ENCODE measurements at places on chromosomes 12 and 14. TPM values are rescaled to one million over a fixed set of nuclear protein-coding genes. Genes with fewer than 3 reads are reported as not detected.
A peak's percentile ranks its signal among the peaks of the same experiment; 100 is the strongest.

GRCh38 chr12:124451637-124452243 lies 115.7 kb downstream of the NCOR2 start:
- no peak for DNase-seq

GRCh38 chr12:89069431-89069830 lies 282.9 kb downstream of the DUSP6 start:
- DNase-seq = no peak

DNA sequence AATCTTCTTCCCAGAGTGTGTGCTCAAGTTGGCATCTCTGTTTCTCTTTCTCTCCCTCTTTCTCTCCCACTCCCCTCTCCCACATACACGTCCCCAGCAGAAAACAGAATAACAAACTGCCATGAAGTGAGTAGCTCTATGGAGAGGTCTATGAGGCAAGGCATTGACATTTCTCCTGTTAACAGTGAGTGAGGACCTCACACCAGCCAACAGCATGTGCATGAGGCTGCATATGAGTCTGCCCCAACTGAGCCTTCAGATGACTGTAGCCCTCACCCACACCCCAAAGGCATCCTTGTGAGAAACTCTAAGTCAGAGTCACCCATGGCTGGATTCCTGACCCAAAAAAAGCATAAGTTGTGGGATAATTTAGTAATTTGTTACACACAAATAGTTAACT lies 50.4 kb downstream of the MAGOHB start:
- DNase-seq = no peak

- DNase-seq = no peak
Measured at GRCh38 chr12:50353869-50354593, 42.4 kb downstream of the FAM186A start.

- no peak for DNase-seq
Measured at GRCh38 chr12:129366656-129367055, 513.4 kb downstream of the GLT1D1 start.

GRCh38 chr12:51621156-51621922 lies 30.3 kb downstream of the SCN8A start:
- DNase-seq = no peak

- no peak for DNase-seq
Measured at GRCh38 chr12:31727192-31727591, 1.6 kb downstream of the AMN1 start.

GRCh38 chr14:72742118-72742837 lies 151.6 kb downstream of the DPF3 start:
- no peak for DNase-seq

GRCh38 chr12:88958946-88959345 lies 378.7 kb upstream of the KITLG start:
- DNase-seq = no peak

DNA sequence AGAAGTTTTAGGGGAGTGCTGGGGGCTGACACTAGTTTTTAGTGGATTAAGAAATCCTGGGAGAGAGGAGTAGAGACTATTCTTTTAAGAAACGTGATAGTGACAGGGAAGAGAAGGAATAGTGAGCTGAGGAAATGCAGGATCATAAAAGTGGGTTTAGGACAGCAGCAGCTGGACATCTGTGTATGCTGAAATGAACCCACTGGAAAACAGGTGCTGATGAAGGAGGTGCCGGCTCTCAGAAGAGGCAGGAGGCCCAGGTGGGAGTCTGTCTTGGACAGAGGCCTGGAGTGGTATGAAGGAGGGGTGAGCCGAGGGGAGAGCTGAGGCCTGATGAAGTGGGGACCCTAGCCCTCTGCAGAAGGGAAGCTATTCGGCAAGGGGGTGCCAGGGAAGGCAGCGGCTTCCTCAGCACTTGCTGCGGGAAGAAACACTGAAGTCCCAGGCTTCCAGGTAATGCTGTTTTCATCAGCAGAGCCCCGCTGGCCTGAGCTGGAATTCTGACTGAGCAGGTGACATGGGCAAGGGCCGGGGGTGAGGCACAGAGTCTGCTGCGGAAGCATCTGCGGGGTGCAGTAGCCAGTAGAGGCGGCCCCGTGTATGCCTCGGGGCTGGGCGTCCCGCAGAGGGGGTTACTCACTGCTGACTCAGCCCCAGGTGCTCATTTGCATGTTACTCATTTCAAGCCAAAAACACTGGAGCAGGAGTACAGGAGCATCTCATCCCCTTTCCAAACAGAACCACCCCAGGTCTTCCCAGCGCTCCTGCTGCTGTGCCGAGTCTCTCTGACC lies 89.7 kb downstream of the TMCC3 start:
- peak; percentile 73 for DNase-seq

GRCh38 chr12:40668099-40668529 lies 24.1 kb upstream of the CNTN1 start:
- DNase-seq = no peak

DNA sequence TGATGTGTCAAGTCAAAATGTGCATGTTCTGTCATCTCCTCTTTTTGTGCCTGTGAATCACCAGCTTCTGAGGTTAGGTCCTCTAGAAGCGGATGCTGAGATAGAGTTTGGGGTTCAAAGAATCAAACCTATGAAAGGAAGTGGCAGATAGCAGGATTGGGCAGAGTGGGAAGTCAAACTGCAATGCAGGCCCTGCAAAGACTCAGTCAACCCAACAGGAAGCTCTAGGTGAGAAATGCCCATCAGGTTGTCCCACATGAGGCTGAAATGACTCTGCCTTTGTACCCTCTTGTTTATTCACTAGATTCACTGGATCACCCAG lies 4.5 kb upstream of the MIA2 start:
- DNase-seq = no peak

DNA sequence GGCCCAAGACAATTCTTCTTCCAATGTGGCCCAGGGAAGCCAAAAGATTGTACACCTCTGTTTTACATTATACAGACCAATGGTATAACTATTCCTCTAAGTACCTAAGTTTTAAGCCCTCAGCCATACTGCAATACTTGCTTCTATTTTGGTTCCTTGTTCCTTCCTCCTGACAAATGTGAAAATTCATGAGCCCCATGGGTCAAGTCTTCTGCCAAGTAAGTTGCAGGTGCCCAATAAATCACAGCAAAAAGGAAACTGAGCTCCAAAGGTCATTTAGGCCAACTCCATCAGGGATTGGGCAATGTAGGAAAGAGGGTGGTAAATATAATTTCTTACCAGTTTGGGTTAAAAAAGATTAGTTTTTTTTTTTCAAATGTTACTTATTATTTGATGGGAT lies 57.7 kb upstream of the NPFF start:
- no peak for DNase-seq

GRCh38 chr12:108914121-108914531 lies 34.2 kb downstream of the DAO start:
- no peak for DNase-seq

DNA sequence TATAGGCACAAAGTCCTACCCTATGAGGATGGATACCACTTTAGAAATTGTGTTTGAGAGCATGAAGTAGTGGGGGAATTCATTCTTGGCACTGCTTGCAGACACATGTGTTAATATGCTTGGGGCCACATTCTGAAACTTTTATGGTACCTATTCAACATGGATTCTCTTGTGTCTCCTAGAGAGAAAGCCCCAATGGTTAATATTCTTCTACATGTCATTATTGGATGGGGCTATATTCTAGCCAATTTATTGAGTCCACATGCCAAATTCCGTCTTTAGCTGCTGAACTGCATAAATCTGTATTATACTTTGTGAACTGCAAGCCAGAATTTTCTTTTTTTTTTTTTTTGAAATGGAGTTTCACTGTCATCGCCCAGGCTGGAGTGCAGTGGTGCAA lies 140.0 kb downstream of the KICS2 start:
- no peak for DNase-seq

DNA sequence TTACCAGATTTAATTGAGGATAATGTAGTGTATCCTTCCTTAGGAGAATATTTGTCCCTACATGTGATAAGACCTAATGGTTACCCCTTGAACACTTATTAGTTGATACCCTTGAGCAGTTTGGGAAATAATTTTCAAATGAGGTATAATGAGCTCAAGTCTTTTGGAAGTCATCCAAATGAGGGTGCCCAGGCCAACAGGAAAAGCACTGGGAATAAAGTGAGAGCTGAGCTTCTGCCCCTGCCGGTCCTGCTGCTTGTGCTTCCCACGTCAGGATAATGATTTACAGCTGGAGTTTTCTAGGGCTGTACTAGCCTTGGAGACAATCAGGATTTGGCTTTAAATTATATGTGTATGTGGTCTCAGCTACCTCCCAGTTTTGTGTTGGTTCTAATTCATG lies 178.8 kb upstream of the FRMD6 start:
- DNase-seq = no peak

GRCh38 chr14:68941820-68942219 lies 37.3 kb downstream of the ACTN1 start:
- DNase-seq = no peak

DNA sequence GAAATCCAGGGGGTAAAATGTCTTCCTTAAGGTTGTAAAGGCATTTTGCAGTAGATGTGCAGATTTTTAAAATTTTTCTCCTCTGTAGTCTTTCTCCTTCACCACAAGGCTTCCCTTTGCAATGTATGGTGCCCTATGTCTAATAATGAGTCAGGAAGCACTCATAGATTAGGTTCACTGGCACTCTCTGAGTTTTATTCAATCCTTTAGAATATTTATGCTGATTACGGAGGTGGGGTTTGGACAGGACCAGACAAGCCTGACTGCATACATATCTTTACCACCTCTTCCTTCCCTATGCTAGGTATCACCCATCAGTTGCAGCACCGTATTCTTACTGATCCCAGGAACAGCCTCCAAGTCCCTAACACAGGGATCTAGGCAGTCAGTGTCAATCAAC lies 99.5 kb downstream of the NEDD1 start:
- DNase-seq = no peak

GRCh38 chr14:32629236-32629635 lies 300.1 kb downstream of the AKAP6 start:
- DNase-seq = no peak

- no peak for DNase-seq
Measured at GRCh38 chr12:92183575-92183974, 37.9 kb upstream of the BTG1 start.

DNA sequence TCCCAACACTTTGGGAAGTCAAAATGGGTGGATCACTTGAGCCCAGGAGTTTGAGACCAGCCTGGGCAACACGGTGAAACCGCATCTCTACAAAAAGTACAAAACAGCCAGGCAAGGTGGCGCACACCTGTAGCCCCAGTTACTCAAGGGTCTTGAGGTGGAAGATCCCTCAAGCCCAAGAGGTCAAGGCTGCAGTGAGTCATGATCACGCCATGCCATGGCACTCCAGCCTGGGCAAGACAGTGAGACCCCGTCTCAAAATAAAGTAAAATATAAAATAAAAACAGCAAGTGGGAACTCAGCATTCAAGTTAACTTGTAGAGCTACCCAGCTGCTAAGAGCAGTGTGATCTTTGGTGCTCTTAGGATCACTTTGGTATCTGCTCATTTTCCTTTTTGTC lies 12.7 kb downstream of the RFC5 start:
- no peak for DNase-seq

GRCh38 chr12:75894965-75895754 lies 136.4 kb downstream of the PHLDA1 start:
- DNase-seq = no peak

DNA sequence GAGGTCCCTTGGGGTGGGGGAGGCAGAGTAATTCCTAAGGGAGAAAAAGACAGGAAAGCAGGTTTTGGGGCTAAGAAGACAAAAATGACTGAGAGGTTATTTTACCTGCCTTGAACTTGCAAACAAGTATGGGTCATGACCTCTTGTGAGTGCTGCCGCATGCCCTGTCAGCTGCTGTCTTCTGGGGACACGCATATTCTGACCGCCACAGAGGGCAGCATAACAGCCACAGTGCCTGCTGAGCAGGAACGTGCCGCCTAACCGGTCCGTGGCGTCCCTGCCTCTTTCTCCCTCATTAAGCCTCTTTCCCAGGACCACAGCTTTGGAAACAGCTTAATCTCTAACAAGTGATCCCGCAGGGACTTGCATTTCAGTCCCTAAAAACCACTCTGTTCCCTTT lies 51.3 kb upstream of the KCNA1 start:
- no peak for DNase-seq

DNA sequence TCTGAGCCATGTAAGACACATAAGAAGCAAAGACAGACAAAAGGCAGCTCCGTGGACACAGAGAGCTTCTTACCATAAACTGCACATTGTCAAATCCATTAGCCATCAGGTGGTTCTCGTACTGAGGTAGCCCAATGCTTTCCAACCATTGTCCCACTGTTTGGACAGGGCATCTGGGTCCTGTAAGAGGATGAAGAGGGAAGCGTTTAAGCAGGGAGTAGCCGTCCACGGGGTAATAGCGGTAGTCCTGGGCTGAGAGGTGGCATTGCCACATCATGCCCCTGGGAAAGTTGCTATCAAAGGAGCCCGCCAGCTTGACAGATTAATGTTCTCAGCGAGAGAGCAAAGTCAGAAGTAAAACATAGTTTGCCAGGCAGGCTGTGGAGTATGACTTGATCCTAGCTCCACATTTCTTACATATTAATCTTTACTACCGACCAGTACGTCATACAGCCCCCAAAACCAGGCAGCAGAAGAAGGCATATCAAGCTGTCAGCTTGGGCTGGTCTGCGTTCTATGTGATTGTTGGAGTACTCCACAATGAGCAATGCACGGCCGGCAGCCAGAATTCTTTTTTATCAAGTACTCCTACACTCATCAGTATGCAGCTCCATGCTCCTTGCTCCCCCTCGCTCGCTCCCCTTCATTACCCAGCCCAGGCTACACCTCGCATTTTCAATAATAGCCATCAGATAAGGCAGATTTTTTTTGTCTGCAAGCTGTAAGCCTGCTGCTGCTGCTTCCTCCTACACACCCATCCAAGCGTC lies 493.2 kb upstream of the GARIN6 start:
- DNase-seq = no peak

DNA sequence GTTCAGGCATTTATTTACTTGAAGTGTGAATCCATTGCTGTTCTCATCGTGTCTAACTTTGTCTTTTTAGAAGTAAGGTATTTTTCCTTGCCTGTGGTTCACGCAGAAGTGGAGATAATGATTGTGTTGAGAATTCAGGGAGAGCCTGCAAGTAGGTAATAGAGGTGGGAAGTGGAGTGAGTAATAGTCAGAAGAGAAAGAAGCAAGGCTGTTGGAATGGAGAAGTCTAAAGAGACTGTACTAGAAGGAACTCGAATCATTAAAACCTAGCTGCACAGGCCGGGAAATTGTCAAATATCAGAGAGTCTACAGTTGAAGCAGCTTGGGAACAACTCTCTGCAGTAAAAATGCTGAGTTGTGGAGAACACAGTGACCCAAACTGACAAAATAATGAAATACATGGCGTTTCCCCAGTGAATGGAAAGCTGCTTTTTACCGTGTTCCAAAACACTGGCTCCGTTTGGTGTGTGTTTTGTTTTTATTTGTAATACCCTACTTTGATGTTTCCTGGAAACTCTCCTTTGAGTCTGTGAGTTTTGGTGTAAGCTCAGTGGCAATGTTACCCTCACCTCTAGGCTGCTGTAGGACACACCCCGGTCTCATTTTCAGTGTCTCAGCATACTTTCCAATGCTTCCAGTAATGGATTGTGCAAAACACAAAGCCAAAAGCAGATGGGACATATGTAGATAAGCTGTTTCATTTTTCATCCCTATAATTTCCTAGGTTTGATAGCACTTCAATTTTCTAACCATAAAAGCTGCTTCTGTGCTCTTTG lies 146.6 kb downstream of the CRADD start:
- DNase-seq = no peak

The RASAL1 gene
- total RNA-seq = 14.1 TPM

The RNASE1 gene
- total RNA-seq = 420 TPM

The EIF2S3B gene
- total RNA-seq = 2.1 TPM

The WNT1 gene
- total RNA-seq = not detected

The CISTR gene
- total RNA-seq = not detected

The REM2 gene
- total RNA-seq = 0.64 TPM

The GAS2L3 gene
- total RNA-seq = 16.0 TPM

The DAO gene
- total RNA-seq = 3.8 TPM

The SSTR1 gene
- 10.5 TPM for total RNA-seq

The RPS6KA5 gene
- total RNA-seq = 23.3 TPM

The KRT8 gene
- 4,047 TPM for total RNA-seq

All from left colon (tissue), 2 donors.